NCI-H1417 (cell line): ENCODE measurements at places on chromosomes 3 and 15.

DNA sequence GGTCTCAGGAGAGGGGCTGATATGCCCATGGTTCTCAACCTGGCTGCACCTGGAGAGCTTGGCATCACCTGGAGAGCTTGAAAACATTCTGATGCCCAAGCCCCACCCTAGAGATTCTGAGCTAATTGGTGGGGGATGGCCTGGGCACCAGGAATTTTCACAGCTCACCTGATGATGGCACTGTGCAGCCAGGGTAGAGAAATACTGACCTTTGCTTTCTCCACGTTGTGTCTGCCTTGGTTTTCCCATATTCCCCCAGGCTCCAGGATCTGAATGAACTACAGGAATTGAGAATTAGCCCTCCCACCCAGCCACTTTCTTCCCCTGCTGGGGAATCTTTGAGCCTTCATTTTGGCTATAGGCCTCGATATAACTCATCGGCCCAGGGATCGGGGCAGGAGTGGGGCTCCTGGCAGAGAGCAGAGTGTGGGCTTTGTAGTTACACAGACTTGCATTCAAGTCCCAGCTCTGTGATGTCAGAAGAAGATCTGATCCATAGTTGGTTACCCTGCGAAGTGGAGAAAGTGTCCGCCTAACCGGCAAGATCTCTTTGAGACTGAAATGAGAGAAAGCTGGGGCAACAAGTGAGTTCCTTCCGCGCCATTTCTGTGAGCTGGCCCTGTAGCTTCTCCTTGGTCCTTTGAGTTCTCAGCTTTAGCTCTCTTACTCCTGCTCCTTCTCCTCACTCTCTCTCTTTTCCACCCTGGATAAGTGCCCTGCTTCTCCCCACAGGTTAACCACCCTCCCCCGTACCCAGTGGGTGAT is 33.1 kb upstream of the UBE2Q2 start:
- peak; percentile 22 for DNase-seq

- DNase-seq = no peak
Observed at GRCh38 chr3:6962801-6963200, 101.9 kb downstream of the GRM7 start.

DNA sequence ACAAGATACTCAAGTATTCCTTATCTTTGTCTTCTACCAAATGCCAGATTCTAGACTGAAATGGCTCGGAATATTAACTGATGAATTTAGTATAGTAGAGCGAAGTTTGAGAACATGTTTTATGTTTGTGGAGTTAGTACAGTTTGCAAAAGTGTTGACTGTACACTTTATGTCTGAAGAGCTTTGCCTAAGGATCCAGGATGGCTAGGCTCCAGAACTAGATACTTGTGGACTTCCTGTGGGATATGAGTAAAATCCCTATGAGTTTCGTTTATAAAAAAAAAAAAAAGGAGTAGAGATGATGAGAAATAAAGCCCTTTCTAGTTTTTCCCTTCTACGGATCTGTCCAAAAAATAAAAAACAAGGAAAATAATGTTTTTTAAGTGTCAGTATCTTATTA is 96.7 kb downstream of the TP63 start:
- no peak for DNase-seq

GRCh38 chr3:117920253-117920898 is 1114.3 kb downstream of the IGSF11 start:
- DNase-seq = no peak

GRCh38 chr15:81151389-81151788 is 17.3 kb downstream of the CFAP161 start:
- no peak for DNase-seq

DNA sequence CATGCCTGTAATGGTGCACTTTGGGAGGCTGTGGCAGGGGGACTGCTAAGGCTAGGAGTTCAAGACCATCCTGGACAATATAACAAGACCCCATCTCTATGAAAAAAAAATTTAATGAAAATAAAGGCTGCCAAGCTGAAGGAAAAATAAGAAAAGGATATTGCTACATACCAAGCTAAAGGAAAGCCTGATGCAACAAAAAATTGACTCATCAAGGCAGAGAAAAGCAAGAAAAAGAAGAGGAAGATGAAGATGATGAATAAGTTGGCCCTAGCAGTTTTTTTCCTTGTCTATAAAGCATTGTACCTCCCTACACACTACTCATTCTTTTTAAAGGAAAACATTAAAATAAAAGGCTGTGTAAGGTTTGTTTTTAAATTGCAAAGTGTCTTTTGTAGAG is 441.9 kb upstream of the MDFIC2 start:
- DNase-seq = no peak

- no peak for DNase-seq
Observed at GRCh38 chr3:35305406-35305805, 333.9 kb upstream of the ARPP21 start.

DNA sequence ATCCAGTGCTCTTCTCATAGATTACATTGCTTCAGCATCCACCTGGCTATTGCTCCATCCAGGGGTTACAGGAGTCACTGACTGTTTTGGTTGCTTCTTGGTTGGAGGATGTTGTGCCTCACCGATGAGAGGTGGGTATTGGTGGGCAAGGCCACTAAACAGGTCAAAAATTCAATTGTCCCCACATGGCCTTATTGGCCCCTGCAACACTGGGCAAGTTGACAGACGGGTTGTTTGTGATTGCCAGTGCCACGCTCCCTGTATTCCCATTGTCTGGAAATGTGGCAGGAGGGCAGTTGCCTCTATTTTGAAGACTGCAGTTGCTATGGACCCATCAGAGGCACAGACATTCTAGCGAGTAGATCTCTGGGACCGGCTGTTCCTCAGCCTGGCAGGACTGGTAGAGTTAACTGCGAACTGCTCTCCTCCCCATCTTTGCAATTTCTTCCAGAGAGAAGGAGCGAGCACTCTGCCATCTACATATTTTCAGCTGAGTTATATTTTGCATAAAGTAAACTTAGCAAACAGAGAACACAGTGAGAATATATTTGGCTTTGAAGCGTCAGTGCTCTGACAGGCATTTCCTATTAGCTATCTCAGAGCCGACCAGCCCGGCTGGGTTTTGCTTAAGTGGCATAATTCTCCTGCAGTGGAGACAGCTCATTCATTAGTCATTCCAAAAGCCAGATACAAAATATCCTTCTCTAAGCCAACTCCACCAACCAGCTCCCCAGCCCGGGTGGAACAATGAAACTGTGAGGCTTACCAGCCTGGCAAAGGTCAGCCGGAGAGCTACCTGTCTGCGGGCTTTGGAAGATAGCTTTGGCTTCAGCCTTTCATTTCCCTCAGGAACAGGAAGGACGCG is 26.0 kb upstream of the MAGEF1 start:
- no peak for DNase-seq

DNA sequence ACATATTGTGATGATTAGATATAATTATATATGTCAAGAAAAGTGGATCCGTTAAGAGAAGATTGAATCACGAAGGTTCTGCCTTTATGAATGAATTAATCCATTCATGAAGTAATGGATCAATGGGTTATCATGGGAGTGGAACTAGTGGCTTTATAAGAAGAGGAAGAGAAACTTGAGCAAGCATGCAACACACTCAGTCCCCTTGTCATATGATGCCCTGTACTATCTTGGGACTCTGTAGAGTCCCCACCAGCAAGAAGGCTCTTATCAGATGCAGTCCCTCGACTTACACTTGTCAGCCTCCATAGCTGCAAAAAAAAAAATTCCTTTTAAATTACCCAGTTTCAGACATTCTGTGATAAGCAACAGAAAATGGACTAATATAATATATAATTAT is 301.9 kb downstream of the RAP2B start:
- no peak for DNase-seq

DNA sequence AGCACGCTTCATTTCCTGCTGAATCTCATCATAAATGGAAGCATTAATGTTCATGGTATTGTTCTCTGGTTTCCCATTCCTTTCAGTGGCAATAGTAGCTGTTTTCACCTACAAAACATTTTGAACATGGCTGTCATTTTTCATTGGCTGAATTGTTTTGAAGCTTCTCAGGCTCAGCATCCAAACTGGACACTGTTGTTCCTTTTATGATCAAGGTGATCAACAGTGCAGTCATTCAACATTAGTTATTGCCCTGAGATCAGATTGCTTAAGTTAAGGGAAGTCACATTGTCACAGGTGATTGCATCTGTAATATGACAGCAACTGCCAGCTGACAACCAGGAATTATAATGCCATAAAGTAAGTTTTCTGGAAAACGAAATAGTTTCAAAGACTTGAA is 46.9 kb downstream of the SATB1 start:
- peak; percentile 59 for DNase-seq

- DNase-seq = no peak
Observed at GRCh38 chr3:59813148-59813538, 763.3 kb upstream of the CFAP20DC start.
